ENCODE measurements at places on chromosomes 5 and 9.

- peak; percentile 40 for DNase-seq
Measured at GRCh38 chr5:8184455-8185063, 315.6 kb downstream of the MTRR start.

GRCh38 chr9:96048104-96048955 lies 172.8 kb downstream of the ERCC6L2 start:
- no peak for DNase-seq

GRCh38 chr5:1378866-1379659 lies 34.2 kb upstream of the CLPTM1L start:
- no peak for DNase-seq

DNA sequence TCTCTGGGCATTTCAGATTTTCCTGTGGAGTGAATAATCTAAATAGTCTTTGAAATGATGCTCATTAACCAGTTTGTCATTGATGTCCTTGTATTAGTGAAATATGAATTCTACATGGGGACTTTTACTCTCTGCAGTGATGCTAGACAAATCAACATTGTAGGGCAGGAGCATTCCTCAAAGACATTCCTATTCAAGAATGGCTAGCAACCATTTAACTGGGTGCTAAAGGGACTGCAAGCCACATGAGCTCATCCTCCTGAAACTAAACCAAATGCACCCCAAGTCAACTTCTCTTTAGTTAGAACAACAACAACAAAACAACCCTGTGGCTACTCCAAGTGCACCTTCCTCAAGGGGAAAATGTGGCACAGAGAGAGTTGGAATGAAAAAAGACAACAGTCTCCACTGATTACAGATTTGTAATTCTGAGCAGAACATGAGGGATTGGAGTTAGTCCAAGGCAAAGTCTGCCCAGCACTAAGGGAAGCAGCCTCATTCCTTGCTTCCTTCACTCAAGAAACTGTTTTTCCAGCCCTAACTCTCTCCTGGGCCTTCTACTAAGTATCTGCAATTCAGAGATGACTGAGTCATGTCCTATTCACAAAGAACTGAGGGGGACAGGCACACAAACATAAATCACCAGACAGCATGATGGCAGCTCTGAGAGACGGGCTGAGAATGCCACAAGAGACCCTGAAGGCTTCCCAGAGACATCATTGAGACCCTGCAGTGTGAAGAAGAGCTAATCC lies 82.0 kb upstream of the WWC1 start:
- no peak for DNase-seq

DNA sequence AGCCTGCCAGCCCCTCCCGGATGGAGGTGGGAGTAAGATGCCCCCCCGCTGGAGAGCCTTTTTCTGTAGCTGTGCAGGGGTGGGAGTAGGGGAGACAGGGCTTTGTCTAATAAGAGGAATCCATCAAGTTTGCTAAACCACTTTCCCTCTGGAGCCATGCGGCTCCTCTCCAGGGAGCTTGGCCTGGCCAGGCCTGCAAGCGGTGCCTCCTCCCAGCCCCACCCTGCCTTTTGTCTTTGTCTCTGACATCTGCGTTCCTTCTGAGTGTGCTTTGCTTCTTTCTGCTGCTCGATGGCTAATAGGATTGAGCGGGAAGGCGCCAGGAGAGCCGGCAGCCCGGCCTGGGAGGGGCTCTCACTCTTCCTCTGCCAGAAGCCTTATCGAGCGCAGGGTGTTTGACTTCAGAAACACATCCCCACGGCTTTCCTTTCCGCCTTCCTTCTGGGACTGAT lies 26.7 kb upstream of the FCN1 start:
- DNase-seq: no peak

- DNase-seq: no peak
Measured at GRCh38 chr9:130201399-130201873, 29.2 kb downstream of the NCS1 start.

DNA sequence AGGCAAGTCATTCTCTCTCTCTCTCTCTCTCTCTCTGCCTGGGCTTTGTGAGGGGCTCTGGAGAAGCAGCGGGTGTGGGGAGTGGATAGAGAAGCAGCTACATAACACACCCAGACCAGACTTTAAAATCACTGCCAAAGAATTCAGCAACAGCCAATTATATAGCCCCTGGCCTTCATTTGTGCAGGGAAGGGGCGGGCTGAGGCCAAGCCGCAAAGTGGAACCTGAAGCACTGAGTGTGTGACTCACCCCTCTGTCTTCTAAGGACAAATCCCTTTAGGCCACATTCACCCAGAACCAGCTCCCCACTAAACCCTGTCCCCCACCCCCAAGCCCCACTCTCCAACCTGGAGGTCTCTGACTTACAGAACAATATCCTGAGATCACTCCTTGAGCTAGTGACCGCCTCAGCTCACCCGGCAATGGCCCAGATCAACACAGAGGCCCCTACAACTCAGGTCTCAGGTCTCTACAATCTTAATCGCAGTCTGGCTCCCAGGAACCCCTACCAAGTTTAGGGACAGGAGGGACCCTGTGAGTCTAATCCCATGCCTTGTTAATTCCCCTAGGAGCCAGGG lies 6.0 kb downstream of the B4GALT1 start:
- DNase-seq: no peak

GRCh38 chr5:144086295-144086694 lies 84.2 kb downstream of the YIPF5 start:
- DNase-seq: no peak

DNA sequence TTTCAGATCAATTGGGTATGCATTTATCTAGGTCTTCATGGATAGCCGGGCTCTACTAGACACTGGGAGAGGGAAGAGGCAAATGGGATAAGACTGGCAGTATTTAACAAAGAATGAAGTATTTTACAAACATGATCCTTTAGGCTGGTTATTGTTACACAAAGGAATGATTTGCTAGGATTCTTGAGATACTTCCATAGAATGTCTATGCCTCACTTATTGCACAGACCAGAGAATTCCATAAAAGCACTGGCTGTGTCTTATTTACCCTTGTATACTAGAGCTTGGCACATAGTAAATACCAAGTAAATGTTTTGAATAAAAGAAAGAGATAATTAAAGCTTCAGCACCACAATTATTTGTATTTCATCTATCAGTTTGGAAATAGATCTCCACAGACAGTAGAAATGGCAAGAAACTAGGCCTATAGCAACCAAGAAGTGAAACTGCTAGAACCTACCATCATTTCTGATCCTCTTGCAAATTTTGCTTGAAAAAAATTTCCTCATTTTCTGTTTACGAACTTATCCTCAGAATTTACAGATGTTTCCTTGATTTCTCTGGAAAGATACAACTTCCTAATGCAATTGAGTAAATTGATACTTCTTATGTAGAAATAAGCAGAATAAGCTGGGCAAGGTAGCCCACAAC lies 3.8 kb downstream of the PDCD1LG2 start:
- no peak for DNase-seq

DNA sequence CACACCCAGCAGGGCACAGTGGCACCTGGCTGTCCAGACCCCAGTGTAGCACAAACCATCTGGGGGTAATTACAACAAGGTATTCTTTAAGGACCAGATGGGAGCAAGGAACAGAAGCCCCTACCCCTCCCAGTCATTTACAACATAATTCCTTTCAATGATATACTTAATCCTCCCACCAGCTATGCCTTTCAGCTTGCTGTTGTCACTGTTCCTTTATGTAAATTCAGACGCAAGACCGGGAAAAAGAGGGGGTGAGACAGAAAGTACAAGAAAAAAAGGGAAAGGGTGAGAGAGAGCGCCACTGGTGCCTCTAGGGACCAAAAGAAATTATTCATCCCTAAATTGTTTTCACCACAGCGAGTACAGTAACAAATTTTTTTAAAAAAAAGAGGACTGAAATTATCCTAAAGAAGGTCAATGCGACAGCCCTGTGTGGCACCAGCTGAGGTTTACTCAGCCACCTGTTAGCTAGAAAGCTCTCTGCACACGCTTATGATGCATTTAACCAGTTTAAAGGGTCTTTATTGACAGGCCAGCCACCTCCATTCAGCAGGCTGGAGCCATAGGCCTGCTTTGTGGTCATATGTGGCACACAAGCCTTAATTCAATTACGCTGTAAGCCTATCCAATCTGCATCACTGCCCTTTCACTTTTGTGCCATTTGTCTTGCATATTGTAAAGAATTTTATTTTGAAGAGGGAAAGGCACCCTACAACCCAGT lies 210.2 kb upstream of the ISL1 start:
- no peak for DNase-seq

- no peak for DNase-seq
Measured at GRCh38 chr5:128399111-128399510, 138.9 kb downstream of the FBN2 start.

DNA sequence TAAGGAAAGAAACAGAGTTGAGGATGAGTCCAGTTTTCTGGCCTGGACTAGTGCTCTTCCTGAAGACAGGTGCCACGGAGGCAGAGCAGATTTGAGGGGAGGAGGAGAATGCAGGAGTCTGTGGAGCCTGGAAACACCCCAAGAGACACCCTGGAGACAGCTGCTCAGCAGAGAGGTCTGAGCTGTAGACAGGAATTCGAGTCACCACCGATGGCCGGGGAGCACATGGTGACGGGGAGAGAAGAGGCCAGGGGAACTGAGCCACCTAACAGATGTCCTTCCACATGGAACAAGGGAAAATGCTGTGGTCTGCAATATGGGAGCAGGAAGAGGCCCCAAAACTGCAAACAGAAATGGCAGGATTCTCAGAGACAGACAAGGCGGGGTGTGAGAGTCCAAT lies 22.9 kb downstream of the CPLX2 start:
- no peak for DNase-seq

DNA sequence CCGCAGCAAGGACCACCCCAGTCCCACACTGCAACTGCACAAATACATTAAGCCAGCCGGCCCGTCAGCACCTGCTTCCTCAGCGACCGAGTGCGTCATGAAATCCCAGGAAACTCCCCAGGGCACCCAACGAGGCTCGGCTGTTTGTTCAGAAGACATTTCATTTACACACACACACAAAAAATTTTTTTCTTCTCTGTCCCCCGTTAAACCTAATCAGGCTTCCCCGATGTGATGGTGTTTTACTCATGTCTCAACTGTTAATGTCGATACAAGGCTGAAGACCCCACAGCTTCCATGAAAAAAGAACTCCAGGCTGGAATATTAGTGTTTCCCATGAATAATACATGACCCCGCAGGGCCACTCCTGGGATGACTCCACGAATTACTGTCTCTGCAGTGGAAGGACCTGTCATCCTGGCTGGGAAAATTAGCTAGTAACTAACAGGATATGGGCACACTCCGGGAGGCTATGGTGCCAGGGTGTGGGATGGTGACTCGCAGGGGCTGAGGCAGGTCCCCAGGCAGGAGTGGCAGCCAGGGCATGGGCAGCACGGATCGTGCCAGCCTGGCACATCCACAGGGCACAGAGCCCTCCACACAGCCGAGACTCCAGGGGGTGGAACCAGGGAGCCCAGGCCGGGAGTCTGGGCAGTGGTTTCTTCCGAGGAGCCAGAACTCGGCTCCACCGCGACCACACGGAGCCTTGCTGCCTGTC lies 102.4 kb downstream of the VAV2 start:
- no peak for DNase-seq

DNA sequence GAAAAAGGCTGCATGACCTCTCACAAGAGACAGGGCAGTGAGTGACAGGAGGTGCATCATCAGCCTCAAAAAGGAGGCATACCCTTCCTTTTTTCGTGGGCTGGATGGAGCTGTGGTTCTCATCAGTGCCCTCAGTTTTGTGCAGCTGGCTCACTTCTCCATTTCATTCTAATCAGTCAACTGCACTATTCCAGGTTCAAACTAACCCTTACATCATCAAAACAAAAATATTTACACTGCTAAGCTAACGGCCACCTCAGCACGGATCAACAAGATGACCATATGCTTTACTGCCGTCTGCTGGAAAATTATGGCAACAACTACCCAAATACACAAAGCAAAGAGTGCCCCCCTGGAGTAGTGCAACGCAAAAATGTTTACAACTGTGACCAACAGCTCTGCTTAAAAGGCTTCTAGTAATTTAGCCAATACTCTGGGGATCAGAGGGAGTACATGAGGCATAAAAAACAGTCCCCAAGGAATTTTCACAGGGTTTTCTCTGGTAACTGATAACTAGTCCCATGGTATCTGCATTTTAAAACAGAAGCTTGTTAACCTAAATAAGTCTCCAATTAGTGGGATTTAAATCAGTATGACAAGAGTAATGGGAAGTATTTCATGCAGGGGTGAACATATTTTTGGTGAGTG lies 10.8 kb downstream of the KCNV2 start:
- no peak for DNase-seq

DNA sequence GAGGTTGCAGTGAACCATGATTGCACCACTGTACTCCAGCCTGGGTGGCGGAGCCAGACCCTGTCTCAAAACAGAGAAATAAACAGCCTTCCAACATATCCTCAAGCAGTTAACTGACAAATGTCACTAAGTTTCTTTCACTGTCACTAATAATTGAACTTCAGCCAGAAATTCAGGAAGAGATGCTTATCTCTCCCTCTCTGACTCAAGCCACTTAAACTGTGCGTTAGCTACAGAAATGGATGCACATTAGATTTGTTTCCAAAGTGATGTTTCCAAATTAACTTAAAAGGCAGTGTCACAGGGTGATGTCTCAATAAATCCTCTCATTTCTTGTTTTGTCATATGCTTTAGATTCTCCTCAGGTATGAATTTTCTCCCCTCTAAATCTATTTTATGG lies 164.9 kb downstream of the KDM4C start:
- no peak for DNase-seq

DNA sequence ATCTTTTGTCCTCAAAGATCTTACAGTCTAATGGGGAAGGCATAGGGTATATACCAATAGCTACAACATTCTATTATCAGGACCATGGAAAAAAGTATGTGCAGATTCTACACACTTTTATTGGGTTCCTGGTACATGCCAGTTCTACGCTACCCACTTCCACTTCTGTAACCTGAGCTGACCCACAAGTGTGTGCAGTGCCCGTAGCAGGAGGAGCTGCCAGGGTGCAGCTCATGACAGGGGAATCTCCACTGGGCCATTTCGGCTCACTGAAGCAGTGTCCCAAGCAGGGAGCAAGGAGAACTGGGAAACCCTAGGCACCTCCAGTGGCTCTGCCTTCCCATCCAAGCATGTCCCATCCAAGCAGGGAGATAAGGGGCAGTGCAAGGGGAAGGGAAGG lies 60.4 kb downstream of the FOXI1 start:
- no peak for DNase-seq

DNA sequence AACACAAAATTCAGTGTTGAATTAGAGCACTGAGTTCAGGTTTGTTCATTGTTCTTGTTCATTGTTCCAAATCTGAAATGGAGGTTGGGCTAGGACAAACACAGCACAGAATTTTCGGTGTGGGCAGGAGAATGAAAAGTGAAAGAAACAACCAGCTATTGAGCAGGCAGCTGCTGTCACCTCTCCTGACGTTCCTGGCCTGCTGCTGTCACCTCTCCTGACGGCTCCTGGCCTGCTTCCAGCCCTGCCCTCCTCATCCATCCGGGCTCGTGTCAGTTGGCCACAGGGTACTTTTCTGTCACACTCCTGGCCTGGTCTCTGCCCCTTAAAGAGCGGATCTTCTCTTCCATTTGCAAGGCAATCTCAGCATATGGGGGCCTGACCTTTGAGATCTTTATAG lies 45.2 kb upstream of the CKMT2 start:
- no peak for DNase-seq

DNA sequence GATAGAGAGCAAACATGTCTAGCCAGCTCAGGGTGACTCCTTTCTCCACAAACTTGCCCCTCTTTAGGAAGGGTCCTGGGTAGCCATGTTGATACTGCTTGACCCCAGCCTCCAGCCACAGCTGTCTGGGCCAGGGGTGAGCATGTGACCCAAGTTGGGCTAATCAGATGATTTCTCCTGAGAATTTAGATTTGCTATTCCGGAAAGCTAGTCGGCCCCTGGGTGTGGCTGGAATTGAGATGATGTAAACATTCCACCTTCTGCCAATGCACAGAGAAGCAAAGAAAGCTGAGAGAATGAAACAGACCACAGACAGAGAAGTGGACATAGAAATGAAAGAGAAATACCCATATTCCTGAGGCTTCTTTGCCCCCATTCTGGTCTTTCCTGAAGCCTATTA lies 17.8 kb upstream of the B4GALT1 start:
- DNase-seq: no peak
